A549 treated with CORT108297 at 1 μM for 4 hours (cell line): ENCODE measurements at places on chromosomes 2 and 18. TPM values are rescaled to one million over a fixed set of nuclear protein-coding genes. Genes with fewer than 3 reads are reported as not detected.

The DSG2 gene
- 42.8 to 70.7 TPM (median 58.8 TPM) in 5 replicates for total RNA-seq

The DUSP2 gene
- 0.22 to 0.56 TPM (median 0.44 TPM) in 5 replicates for total RNA-seq

The EVX2 gene
- not detected in 5 replicates for total RNA-seq

The VWA3B gene
- total RNA-seq: 0.06 to 0.26 TPM (median 0.09 TPM) in 5 replicates

The VIL1 gene
- total RNA-seq: 0.17 to 0.37 TPM (median 0.25 TPM) in 5 replicates

The MEIS1 gene
- 1.5 to 1.9 TPM (median 1.8 TPM) in 5 replicates for total RNA-seq

The DES gene
- total RNA-seq: 0.05 to 0.20 TPM (median 0.08 TPM) in 4 of 5 replicates, not detected in the other
